K562 (cell line): ENCODE measurements at places on chromosomes 13 and 19.

GRCh38 chr13:31638577-31638976, 100.7 kb upstream of the RXFP2 start:
- no peak overlapping the region for H3K27ac ChIP-seq
- H3K4me3 ChIP-seq: no peak overlapping the region
- H3K27me3 ChIP-seq: no peaks in the 10 kb centered on the region
- H3K4me1 ChIP-seq: no peaks in the 10 kb centered on the region
- H3K36me3 ChIP-seq: no peaks in the 10 kb centered on the region

DNA sequence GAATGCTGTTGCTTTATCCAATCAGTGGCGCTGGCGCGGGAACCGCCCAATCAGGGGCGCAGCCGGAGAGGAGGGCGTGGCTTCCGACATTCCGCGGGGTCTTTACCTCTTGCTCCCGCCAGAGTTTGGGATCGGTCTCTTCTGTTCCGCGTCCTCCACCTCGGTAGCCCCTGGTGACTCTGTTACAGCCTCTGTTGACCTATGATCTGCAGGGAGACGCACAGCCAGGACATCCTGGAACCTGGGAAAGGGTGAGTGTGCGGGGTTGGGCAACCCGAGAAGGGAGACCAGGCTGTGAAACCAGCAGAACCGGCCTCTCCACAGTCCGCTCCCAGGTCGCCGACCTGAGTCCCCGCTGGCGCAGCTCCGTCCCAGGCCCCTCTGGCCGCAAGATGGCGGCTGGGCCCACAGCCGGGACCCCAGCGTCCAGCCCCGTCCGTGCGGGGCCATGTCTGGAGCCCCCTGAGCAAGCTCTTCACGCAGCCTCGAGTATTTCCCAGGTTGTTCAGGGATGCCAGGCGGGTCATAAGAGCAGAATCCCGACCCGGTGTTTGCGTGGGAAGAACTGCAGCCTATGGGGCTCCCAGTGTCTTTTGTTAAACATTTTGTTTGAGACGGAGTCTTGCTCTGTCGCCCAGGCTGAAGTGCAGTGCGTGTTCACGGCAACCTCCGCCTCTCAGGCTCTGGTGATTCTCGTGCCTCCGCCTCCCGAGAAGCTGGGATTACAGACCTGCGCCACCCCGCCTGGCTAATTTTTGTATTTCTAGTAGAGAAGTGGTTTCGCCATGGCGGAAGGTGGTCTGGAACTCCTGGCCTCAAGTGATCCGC, 4.4 kb upstream of the ZNF681 start:
- DNase-seq: peak; percentile 88
- H3K4me3 ChIP-seq: peak overlapping the region; percentile 63
- H3K27ac ChIP-seq: peak overlapping the region; percentile 81
- no peaks in the 10 kb centered on the region for H3K27me3 ChIP-seq

- no peak overlapping the region for H3K4me3 ChIP-seq
- H3K4me1 ChIP-seq: peaks cover 37% of the 10 kb centered on the region
- H3K36me3 ChIP-seq: no peaks in the 10 kb centered on the region
Measured at GRCh38 chr19:35208121-35208520, 20.4 kb downstream of the FAM187B start.

DNA sequence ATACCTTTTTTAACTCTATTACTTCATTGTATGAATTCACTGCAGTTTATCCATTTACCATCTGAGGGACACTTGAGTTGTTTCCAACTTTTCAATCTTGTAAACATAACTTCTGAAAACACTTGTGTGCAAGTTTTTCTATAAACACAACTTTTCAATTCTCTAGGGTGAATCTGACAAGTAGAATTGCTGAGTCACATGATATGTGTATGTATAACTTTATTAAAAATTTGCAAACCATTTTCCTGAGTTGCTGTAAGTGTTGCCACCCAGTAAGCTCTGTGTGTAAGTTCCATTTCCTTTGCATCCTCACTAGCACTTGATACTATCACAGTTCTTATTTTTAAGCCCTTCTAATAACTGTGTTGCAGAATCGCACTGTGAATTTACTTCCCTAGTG, 1415.6 kb upstream of the ATXN8OS start:
- H3K36me3 ChIP-seq: no peaks in the 10 kb centered on the region
- H3K27me3 ChIP-seq: no peaks in the 10 kb centered on the region
- no peak overlapping the region for H3K27ac ChIP-seq
- DNase-seq: no peak
- H3K4me1 ChIP-seq: peaks cover 2% of the 10 kb centered on the region; the same call in 2 of the 3 replicates

DNA sequence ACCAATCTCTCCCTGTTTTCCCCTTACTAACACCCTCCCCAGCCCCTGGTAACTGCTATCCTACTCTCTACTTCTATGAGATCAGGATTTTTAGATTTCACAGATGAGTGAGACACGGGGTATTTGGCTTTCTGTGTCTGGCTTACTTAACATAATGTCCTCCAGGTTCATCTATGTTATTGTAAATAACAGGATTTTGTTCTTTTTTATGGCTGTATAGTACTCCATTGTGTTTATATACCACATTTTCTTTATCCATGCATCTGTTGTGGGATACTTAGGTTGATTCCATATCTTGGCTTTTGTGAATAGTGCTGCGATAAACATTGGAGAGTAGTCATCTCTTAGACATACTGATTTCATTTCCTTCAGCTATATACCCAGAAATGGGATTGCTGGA, 28.5 kb upstream of the ATP11A start:
- DNase-seq: no peak
- no peak overlapping the region for H3K4me3 ChIP-seq
- H3K27me3 ChIP-seq: peaks cover 12% of the 10 kb centered on the region
- H3K27ac ChIP-seq: no peak overlapping the region

DNA sequence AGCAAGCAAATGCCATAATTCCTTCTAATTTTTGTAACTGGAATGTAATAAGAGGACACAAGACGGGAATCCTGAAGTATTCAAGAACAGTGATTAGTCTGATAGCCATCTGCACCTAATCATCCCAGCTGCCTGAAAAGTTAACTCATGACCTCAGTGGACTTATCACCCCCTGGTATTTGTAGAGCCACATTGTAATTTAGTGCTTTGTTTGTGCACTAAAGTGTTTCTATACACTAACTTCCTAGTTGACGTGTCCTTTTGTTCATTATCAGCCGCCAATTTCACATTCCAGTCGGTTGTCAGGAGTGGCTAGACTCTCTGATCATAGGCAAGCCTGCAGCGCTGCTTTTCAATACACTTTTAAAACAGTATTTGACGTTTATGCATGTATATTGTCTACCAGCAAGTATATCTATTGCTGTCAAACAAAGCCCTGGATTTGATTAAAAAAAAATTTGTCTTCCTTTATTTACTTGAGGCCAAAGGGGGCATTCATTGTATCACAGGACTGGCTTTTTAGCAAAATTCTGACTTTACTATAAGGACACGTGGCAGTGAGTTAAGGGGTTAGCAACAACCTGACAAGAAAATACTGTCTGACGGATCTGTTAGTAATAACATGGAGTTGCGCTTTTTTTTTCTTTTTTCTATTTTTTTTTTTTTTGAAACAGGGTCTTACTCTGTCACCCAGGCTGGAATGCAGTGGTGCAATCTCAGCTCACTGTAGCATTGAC, 10.4 kb upstream of the SOX21 start:
- H3K27ac ChIP-seq: no peak overlapping the region
- no peaks in the 10 kb centered on the region for H3K36me3 ChIP-seq
- no peaks in the 10 kb centered on the region for H3K4me1 ChIP-seq
- no peaks in the 10 kb centered on the region for H3K27me3 ChIP-seq
- DNase-seq: no peak
- H3K4me3 ChIP-seq: no peak overlapping the region

GRCh38 chr13:102845630-102846260, at the start of gene ERCC5:
Gene ERCC5 (plus strand): TSS chr13:102846032. CDS start chr13:102846267, 235 bp downstream.
- H3K27ac ChIP-seq: peak within 1 kb of the TSS; percentile 93
- peak within 1 kb of the TSS; percentile 99 for H3K4me3 ChIP-seq
- DNase-seq: peak; percentile 72
- H3K36me3 ChIP-seq: peaks cover under 1% of the 10 kb centered on the region; the same call in 1 of the 3 replicates
- H3K4me1 ChIP-seq: peaks cover 4% of the 10 kb centered on the region; the same call in 1 of the 3 replicates

DNA sequence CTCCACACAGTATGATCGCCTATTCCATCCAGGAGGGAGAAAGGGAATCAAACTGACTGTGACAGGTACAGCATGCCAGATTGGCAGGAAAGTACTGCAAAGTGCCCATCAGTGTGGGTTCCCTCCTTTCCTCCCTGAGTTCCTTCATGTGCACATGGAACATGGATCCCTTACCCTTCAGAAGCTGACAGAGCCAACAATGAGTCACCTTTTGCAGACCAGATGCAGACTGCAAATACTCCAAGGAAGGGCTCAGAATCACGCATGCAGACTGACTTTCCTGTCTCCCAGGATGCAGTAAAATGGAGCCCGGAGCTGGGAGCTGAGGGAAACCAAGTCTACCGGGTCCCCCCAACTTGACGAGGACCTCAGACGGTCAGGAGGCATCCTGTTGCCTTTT, 41.8 kb downstream of the SACS start:
- H3K27me3 ChIP-seq: peaks cover under 1% of the 10 kb centered on the region; the same call in 1 of the 3 replicates
- H3K4me3 ChIP-seq: no peak overlapping the region
- no peaks in the 10 kb centered on the region for H3K4me1 ChIP-seq
- no peak for DNase-seq
- no peak overlapping the region for H3K27ac ChIP-seq

DNA sequence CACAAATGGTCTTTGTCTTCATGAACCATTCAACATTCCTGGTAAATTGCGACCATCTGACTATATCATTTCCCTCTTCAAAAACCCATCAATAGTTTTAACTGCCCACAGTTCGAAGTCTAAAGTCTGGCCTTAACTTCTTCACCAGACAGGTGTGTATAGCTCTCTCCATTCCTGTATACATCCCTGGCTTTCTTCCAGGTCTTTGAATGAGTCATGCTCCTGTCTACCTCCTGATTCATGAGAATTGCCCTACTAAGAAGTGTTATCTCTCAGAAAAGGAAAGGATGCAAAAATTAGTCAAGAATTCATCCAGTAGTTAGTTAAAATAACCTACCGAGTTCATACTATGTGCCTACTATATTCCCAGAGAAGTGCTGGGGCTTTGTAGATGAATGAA, 225.0 kb downstream of the TBC1D4 start:
- H3K27ac ChIP-seq: no peak overlapping the region
- H3K36me3 ChIP-seq: no peaks in the 10 kb centered on the region
- H3K4me3 ChIP-seq: no peak overlapping the region
- no peak for DNase-seq
- no peaks in the 10 kb centered on the region for H3K4me1 ChIP-seq

GRCh38 chr13:73556902-73557301, 498.1 kb downstream of the KLF5 start:
- no peak overlapping the region for H3K27ac ChIP-seq
- no peaks in the 10 kb centered on the region for H3K36me3 ChIP-seq
- H3K27me3 ChIP-seq: no peaks in the 10 kb centered on the region
- DNase-seq: no peak

DNA sequence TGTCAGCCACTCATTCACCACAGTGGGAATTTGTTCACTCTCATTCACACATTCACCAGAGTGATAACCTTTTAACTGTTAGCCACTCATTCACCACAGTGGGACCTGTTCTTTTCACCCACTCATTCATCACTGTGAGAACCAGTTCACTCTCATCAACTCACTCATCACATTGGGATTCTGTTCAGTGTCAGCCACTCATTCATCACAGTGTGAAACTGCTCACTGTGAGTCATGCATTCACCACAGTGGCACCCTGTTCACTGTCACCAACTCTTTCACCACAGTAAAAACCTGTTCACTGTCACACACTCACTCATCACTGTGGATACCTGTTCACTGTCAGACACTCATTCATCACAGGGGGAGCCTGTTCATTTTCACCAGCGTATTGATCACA, 43.5 kb upstream of the ZNF85 start:
- no peaks in the 10 kb centered on the region for H3K4me1 ChIP-seq
- H3K27me3 ChIP-seq: no peaks in the 10 kb centered on the region
- no peaks in the 10 kb centered on the region for H3K36me3 ChIP-seq
- H3K4me3 ChIP-seq: no peak overlapping the region
- no peak overlapping the region for H3K27ac ChIP-seq
- no peak for DNase-seq

- H3K4me3 ChIP-seq: no peak overlapping the region
- no peak overlapping the region for H3K27ac ChIP-seq
- no peak for DNase-seq
- H3K4me1 ChIP-seq: no peaks in the 10 kb centered on the region; the same call in 1 of the 2 replicates
- no peaks in the 10 kb centered on the region for H3K36me3 ChIP-seq
Measured at GRCh38 chr13:98393873-98394272, 183.0 kb downstream of the STK24 start.

- no peak overlapping the region for H3K27ac ChIP-seq
- peak; percentile 14 for DNase-seq
- H3K4me3 ChIP-seq: peak overlapping the region; percentile 52
- H3K4me1 ChIP-seq: peaks cover 17% of the 10 kb centered on the region
Measured at GRCh38 chr13:78602561-78603239, 652 bp downstream of the POU4F1 start.

DNA sequence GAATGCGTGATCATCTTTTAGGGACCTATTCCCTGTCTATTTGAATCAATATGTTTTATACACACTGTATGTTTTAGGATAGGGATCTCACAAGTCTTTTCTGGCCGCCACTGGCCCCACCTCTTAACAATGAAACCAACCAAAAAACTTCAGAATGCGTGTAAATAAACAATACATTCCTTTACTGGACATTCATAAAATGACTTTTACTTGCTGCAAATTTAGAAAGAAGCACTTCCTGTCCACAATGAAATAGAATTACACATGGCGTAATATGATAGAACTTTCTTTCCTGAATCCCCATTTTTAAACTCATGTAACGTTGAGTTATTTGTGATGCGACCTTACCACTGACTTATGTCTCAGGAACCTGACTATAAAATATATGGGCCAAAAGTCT, 233.6 kb downstream of the SLITRK6 start:
- H3K4me1 ChIP-seq: no peaks in the 10 kb centered on the region
- no peak overlapping the region for H3K27ac ChIP-seq

DNA sequence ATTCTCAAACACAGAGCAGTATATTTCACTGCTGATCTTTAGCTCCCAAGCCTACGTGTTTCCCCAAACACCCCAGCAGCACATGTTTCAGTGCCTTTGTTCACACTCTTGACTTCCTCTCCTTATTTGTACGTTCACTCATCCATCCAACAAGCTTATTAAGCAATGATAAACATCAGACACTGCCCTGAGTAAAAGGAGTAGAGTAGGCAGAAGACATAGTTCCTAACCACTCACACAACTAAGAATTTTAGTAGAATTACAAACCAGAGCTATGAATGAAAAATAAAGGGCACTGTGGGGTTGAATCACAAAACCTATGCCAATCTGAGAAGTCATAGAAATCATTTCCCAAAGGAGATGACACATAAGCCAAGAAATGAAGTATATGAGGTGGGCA, 213.5 kb downstream of the DIAPH3 start:
- no peak overlapping the region for H3K4me3 ChIP-seq
- H3K4me1 ChIP-seq: no peaks in the 10 kb centered on the region
- no peaks in the 10 kb centered on the region for H3K36me3 ChIP-seq
- no peak for DNase-seq
- H3K27me3 ChIP-seq: no peaks in the 10 kb centered on the region
